ENCODE measurements at places on chromosomes 2 and 18.

DNA sequence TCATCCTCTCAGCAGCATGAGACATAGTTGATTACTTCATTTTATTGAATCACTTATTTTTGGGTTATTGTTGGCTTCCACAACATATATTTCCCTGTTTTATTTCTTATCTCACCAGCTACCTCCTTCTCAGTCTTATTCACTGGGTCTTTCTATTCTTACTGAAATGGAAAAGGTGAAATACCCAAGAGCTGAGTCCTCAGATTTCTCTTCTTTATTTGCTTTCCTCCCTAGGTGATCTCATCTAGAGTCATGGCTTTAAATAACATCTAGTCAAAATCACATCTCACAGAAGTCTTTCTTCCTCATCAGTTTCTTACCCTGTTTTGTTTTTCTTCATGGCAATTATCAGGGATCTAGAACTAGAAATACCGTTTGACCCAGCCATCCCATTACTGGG lies 105.0 kb upstream of the RBBP8 start:
- DNase-seq = no peak

DNA sequence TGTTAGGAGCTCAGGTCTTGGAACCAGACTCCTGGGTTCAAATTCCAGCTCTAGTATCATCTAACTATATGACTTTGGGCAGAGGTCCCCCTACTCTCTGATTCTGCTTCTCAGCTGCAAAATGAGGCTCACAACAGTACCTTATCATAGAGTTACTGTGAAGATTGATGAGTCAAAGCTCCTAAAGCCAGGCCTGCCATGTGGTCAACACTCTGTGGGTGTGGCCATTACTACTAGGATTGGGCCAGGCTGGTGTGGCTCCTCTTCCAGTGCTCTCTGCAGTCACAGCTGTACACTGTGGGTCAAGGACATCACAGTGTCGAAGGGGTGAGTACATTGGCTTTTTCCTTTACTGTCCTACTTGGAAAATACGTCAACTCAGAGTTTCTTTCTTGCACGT lies 22.6 kb downstream of the CAPN13 start:
- no peak for DNase-seq

GRCh38 chr2:44933434-44933951 lies 8.0 kb upstream of the SIX3 start:
- DNase-seq = no peak

DNA sequence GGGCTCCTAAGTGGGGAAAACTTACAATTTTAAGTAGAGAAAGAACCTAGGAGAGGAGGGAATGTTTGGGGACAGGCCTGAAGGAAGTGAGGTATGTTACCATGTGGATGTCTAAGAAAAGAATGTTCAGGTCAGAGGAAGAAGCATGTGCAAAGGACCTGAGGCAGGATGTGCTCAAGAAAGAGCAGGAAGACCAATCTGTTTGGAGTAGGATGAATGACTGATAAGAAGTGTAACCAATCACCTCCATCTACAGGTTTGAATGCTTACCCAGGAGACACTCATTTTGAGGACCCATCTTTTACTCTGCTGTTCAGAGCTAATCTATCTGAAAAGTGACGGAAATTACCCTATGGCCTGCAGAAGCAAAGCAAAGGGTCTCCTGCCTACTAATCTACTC lies 342.3 kb downstream of the ARHGAP15 start:
- DNase-seq = no peak

GRCh38 chr2:215439404-215439803 lies 3.5 kb upstream of the FN1 start:
- DNase-seq = no peak

DNA sequence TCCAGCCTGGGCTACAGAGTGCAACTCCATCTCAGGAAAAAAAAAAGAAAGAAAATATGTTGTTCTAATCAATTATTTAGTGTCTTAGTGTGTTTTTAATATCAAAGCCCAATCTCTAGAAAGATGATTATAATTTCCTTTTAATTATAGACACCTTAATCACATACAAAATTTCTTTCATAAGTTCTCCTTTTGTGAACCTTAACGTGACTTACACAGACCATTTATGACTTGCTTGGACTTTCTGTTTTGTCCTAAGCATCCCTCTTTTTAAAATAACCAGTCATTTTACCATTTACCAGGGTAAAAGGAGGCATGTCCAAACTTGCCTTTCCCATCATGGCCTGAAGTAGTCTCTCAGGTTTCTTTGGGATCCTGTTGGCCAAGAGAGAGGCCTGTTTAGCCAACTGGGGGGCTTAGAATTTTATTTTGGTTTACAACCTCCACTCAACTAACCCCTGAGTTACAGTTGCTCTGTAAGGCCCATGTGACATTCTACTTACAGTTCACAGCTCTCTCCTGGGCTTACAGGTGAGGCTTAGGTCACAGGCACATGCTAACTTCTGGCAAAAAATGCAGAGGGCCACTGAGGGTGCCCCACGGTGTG lies 23.9 kb upstream of the GPR155 start:
- no peak for DNase-seq

GRCh38 chr2:145757503-145758246 lies 1237.8 kb upstream of the ZEB2 start:
- DNase-seq = no peak

GRCh38 chr18:58190842-58191530 lies 147.0 kb downstream of the NEDD4L start:
- DNase-seq = no peak

DNA sequence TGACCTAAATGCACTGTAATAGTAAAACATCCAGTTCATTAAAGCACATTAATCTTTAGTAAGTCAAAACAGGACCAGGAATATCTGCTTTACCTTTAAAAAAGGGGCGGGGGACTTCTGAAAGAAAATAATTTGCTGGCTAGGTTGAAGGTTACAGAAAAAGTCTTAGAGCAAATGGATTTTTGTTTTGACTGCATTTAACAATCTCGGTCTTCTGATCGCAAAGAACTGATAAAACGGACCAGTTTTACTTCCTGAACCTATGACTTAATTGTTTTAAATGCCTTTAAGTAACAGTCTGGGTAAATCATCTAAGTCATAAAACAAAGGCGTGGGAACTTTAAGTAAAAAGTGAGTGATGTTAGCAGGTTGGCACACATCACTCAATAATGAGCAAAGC lies 783 bp downstream of the BUB1 start:
- no peak for DNase-seq
